NCI-H524 (cell line): ENCODE measurements at places on chromosomes 7 and 10.

DNA sequence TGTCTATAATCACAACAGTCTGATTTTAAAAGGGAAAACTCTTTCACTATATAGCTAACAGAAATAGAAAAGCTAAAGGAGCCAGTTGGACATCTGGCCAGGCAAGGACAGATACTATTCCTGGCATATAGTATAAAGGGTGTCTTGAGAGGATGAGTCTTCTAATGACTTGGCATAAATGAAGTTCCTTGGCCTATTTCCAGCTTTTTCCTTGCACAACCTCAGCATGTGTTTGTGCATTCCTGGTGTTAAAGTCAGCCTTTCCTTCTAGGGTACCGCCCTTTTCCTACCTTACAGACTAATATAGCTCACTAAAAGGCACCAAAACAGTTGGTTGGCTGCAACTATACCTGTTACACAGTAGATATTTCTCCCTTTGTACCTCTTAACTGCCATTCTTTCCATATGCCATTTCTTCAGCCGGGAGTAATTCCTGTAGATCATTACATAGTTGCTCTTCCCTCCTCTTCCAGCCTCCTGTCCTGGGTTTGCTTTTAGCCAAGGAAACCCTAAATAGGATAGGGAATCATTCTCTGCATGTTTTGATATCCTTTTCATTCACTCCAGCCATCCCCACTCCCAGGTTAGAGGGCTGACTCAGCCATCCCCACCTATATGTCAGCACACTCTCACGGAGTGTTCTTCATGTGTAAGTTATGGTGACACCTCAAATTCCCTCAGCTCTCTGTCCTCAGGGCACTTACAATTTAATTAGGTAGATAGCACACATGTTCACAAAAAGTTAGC lies 102.1 kb upstream of the MDFIC start:
- no peak for DNase-seq

GRCh38 chr10:49381111-49381900 lies 14.6 kb downstream of the DRGX start:
- DNase-seq: no peak

DNA sequence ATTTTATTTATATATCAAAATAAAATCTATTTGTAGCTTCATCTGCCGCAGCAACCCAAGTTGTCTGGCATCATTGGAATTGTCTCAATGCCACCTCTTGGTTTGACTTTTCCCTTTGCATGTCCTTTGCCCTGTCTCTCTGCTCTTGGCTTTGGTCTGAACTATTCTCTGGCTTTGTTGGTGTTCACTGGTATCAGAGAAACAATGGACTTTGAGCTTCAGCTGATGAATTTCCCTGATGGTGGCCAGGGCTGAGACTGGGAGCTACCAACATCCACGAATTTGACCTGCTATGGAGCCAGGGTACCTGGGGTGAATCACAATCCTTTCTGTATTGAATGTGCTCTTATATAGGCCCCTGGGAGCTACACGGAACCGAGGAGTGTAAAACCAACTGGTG lies 311.7 kb upstream of the KIAA1217 start:
- no peak for DNase-seq

- no peak for DNase-seq
Measured at GRCh38 chr7:15209429-15209828, 306.9 kb upstream of the DGKB start.

DNA sequence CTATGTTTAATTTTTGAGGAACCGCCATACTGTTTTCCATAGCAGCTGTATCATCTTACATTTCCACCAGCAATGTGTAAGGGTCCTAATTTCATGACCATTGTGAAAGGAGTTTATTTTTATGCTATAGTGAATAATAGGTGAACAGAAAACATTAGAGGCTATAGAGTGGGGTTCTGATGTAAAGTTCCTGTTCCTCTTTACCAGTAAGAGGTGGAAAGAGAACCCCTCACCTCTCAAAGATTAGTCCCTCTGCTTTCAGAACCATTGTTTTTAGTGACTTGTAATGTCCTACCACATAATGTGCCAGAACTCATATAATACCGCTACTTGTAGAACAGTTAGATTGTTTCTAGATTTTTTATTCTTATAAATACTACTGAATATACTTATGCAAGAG lies 34.2 kb downstream of the SUFU start:
- DNase-seq: no peak

DNA sequence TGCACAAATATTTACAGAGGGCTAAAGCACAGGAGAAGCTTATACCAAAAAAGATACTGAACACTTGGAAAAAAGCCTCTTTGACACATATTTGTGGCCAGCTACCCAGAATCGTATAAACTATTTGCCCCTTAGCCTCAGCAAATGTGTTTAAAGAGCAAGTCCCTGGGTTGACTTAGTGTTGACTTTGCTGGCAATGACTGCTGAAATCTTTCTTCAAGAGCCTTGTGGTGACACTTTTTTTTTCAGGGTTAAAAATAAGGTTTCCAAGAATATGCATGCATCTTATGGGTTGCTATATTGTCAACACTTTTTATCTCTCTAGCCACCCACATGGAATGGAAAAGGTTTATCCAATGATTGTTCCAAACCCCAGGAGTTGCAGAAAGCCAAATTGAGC lies 14.9 kb upstream of the PLEKHS1 start:
- no peak for DNase-seq

DNA sequence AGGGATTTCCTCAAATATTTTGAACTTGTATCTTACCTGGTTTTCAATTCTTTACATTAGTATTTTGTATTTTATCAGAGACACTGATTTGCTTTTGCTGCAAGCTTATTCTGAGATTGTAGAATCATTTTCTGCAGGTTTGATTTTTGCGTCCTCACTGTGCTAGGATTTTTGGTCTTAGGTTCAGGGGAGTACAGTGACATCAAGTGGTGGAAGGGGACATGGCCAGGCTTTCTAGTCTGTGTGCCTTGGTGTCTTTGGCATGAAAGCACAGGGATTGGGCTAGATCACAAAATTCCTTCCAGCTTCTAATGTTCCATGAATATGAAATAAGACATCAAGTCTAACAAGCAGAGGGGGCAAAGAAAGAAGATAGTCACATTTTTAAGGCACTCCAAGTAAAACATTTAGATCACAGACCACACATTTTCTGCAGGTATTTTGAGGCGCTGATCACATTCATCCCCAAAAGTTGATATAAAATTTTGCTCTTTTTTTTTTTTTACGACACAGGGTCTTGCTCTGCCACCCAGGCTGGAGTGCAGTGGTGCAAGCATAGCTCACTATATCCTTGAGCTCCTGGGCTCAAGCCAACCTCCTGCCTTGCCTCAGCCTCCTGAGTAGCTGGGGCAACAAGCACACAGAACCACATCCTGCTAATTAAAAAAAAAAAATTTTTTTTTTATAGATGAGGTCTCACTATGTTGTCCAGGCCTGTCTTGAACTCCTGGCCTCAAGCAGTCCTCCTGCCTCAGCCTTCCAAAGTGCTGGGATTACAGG lies 124.4 kb downstream of the PON1 start:
- peak; percentile 5 for DNase-seq

- no peak for DNase-seq
Measured at GRCh38 chr10:36533861-36534260, 591.5 kb upstream of the ANKRD30A start.

- no peak for DNase-seq
Measured at GRCh38 chr7:151426904-151427704, 12.8 kb downstream of the CRYGN start.
